NCI-H1417 (cell line): ENCODE measurements at places on chromosomes 7 and 10.

DNA sequence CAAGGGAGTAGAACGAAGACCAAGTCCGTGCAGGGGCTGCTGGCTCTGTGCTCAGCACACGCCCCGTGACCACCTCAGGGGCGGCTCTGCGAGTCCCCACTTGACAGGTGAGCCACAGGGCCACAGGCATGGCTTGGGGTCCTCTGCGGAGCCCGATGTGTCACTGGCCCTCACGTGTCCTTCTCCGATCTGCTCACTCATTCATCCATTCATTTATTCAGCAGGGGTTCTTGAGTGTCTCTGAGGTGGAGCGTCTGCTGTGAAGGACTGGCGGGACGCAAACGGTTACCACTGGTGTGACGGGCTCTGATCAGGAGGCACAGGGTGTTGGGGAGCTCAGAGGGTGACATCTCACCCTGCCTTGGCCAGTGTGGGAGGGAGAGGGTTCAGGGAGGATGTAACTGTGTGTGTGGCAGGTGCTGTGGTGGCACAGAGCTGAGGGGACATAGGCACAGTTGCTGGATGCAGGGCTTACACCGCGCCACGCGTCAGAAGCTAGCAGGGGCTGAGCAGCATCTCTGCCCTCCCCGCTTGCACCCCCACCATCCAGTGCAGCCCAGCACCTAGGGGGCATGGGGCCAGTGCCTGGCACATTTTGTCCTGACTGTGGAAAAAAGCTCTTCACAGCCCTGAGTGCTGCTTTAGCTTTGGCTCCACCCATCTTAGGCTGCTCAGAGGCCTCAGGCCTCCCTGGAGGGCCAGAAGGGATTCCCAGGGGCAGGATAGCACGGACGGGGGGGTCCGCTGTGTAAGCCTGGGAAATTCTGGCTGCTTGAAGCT, 116.8 kb downstream of the LHPP start:
- no peak for DNase-seq

DNA sequence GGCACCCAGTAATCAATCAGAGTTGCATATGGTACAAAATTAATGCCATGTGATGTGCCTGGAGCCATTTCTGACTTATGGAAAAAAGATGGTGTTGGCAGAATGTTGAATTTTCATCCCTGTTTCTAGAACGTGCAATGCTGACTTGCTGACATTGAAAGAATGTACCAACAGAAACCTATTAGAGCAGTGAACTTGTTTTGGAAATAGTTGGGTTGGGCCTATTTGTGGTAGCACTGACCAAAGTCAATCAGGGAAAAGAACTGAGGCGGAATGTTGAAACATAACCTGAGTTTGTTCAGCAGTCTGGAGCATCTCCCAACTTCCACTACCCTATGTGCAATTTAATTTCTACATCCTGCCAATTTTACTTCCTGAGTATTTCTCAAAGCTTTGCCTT, 11.7 kb upstream of the KIAA1217 start:
- no peak for DNase-seq

GRCh38 chr10:130578532-130579289, 442.5 kb downstream of the GLRX3 start:
- no peak for DNase-seq

- DNase-seq, result no peak
Measured at GRCh38 chr10:133401500-133401899, 7.5 kb downstream of the MTG1 start.

- DNase-seq, result peak; percentile 44
Measured at GRCh38 chr7:27146491-27147198, 929 bp downstream of the HOXA6 start.

DNA sequence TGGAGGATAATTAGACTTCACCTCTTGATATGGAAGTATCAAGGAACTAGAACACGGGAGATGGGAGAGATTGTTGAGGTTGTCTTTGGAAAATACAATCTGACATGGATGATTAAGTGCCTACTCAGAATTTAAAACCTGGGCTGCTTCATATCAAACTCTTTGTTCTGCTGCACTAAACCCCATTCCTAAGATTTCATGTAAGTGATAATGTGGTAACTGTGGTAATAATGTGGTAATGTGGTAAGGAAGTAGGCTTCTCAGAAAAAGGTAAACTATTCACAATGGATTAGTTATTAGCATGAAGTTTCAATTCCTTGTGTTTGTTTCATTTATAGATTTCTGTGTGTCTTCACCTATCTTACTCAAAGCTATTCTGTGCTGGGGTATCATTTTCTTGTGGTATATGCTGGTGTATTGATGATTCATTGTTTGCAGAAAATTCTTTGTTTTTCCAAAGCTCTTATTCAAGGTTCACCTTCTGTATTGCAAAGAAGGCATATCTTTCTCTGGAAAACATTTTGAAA, 129.9 kb upstream of the TAC1 start:
- DNase-seq, result no peak

- no peak for DNase-seq
Measured at GRCh38 chr10:1359626-1359955, 303.4 kb downstream of the WDR37 start.

GRCh38 chr7:13442226-13442625, 547.2 kb downstream of the ETV1 start:
- DNase-seq, result no peak

DNA sequence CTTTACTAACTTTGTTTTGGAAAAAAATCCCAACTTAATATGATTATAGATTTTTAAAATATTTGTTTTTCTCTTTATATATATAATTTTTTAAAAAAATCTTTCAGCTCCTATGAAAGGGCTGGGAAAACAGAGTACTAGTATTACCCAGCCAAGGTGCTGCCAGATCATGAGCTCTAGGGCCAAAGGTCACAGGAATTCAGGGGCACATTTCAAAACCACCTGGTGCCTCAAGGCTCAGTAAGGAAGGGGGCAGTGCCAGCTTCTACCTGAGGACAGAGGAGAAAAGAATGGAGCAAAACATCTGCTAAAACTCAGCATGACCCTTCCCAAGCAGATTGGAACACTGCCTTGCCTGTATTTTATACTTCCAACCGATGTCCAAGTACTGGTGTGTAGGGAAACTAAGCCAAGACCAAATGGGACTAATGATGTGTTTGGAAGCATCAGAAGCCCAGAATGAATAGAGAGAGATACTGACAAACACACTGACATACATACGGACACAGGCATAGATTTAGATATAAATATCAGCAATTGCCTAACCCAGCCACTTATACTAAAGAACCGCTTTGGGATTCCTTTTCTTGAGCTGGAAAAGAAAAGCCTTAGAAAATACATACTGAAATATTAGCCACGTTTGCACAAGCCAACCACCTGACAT, 667.3 kb downstream of the PARD3 start:
- DNase-seq, result no peak

DNA sequence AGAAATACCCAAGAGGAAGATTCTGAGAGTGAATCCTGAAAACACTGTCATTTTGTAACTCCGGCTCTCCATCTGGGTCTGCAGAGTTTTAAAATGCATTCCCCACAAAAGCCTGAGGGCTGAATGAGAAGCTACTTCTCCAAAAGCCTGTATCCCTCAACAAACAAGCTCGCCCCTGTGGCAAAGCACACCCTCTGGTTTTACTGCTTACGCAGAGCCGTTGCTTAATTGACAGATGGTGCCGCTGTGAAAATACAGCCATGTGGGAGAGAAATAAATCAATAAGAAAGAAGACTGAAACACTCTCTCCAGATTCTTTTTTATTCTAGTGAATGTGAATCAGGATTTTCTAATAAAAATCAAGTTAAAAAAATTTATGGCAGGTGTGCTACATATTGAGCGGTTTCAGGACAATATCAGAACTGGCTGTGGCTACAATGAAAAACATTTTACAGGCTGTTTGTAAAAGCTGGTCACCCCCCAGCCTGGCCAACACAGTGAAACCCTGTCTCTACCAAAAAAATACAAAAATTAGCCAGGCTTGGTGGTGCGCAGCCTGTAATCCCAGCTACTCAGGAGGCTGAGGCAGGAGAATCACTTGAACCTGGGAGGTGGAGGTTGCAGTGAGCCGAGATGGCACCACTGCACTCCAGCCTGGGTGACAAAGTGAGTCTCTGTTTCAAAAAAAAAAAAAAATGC, 32.5 kb downstream of the C7orf33 start:
- DNase-seq, result no peak

DNA sequence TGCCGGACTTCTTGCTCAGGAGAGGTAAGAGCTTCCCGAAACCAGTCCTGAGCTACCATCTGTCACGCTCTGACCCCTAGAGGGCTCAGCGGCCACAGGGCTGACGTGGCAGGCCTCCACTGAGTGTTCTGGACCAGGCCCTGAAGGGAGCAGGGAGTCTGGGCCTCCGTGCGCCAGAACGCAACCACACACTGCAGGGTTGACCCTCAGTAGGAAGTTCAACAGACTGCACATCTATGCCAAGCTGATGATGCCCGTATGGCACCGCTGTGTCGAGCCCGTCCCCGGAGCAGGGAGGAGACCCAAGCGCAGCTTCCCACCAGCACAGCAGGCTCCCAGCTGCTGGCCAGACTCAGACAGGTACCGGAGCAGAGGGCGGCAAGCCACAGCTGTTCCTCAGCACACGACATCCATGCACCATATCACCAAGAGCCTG, 39.2 kb downstream of the CAMK2B start:
- no peak for DNase-seq

DNA sequence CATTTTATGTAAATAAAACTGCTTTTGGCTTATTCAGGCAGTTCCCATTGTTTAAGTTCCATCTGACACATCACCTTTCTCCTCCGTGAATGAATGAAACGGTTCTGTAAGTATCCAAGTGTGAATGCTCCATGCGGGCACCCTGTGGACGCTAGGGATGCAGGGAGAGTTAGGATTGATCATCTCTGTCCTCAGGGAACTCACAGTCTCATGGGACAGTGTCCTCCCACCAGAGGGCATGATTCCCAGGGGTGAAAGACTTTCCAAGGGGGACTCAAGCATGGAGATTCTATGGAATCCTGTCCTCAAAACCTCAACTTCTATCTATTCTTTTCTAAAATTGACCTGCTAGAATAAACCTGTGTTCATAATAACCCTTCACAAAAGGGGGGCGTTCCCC, 98.8 kb downstream of the HECW1 start:
- DNase-seq, result no peak

DNA sequence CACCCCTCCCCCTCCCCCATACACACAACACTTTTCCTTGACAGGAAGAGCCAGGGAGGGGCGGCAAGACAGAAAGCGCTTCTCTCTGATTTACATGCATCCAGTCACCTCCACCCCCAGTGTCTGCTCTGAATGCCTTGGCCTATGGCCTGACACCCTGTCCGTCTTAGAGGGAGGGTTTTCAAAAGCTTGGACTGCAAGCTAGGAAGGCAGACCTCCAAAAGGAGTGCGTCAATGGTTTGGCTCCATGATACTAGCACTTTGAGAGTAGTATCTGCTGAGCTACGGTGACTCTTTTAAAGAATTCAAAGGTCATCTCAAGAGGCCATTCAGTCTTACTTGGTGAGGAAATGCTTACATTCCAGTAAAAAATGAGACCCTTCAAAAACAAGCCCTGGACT, 20.3 kb upstream of the PAX2 start:
- DNase-seq, result no peak

DNA sequence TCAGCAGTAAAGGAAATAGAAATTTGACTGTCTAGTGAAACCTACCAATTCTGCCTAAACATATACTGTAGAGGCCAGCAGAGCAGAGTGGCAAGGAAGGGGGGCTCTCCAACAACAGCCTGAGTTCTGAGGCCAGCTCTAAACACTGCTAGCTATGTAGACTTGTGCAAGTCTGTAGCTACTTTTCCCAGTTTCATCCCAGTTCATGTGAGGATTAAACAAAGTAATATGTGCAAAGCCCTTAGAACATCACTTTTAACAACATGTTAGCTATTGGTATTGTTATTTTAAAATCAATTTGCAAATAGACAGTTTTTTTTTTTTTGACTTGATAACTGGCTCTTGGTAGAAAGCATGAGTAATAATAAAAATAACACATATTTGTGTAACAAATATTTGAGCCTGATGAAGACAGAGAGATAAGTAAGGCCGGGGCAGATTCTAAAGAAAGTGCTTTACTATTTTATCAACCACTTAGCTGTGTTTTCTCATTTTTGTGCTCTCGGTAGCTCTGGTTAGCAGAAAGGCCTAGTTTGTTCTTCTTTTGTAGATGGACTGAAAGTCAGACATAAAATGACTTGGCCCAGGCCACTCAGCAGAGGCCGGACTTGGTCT, 9.3 kb downstream of the CHST12 start:
- DNase-seq, result no peak

GRCh38 chr10:484925-485661, 204.4 kb downstream of the DIP2C start:
- DNase-seq, result no peak

DNA sequence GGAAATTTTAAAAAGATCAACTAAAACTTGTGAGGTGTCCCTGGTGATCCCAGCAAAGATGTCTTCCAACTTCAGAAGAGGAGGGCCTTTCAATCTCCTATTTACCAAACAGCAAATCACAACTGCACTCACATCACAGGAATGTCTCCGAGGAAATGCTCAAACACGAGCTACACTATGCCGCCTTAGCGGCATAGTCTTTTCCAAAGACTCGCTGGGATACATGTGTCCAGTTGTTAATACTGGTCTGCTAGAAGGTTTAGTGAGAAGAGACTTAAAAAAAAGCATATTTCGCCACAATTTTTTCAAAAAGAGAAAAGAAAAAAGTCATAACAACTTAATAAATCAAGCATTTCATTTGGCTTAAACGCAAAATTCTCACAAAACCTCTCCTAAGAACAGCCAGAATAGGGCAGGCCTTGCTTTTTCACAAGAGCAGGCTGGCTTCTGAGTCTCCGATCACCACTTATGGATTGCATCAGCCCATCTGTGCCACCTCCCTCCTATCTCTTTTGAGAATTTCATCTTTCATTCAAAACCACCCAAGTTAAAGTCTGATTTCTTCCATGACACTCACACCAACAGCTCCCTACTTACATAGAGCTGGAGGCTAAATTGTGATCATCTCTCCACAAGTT, 66.1 kb downstream of the GNA12 start:
- no peak for DNase-seq

DNA sequence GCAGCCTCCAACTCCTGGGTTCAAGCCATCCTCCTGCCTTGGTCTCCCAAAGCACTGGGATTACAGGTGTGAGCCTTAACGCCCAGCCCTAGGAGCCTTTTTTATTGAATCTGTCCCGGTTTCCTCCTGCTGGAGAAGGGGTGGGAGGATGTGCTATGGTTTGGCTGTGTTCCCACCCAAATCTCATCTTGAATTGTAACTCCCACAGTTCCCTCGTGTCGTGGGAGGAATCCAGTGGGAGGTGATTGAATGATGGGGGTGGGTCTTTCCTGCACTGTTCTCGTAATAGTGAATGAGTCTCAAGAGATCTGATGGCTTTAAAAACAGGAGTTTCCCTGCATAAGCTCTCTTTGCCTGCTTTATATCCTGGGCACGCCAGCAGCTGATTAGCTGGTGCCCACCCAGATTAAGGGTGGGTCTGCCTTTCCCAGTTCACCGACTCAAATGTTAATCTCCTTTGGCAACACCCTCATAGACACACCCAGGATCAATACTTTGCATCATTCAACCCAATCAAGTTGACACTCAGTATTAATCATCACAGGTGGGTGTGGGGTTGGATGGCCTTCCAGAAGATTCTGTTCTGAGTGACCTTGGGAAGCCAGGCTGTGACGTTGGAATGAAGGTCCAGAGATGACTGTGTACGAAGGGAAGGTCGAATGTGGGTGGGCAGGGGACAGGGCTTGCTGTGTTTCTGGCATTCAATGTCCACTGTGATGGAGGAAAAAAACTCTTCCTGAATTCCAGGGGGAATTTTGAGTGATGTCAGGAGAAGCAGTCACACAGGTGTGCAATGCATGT, 33.8 kb upstream of the CUX1 start:
- DNase-seq, result no peak
